Left renal cortex interstitium (tissue), 4 donors: ENCODE measurements at places on chromosomes 11 and 22. TPM values are rescaled to one million over a fixed set of nuclear protein-coding genes. Genes with fewer than 3 reads are reported as not detected.

DNA sequence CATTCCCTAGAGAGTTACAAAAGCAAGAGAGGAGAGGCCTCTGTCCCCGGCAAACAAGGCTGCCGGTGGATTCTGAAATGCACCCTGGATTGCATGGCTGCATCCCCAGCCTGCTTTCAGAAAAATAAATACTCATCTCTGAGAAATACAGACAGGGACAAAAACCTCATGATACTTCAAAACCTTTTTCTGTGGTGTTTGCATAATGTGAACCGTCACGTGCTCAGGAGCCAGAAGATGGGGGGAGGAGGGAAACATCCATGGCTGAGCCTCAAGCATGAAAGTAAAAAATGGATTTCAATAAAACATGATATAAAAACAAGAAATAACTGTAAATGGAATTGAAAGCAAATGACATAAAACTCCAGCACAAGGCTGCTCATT, 198.5 kb upstream of the NCAM1 start:
- no peak for DNase-seq

DNA sequence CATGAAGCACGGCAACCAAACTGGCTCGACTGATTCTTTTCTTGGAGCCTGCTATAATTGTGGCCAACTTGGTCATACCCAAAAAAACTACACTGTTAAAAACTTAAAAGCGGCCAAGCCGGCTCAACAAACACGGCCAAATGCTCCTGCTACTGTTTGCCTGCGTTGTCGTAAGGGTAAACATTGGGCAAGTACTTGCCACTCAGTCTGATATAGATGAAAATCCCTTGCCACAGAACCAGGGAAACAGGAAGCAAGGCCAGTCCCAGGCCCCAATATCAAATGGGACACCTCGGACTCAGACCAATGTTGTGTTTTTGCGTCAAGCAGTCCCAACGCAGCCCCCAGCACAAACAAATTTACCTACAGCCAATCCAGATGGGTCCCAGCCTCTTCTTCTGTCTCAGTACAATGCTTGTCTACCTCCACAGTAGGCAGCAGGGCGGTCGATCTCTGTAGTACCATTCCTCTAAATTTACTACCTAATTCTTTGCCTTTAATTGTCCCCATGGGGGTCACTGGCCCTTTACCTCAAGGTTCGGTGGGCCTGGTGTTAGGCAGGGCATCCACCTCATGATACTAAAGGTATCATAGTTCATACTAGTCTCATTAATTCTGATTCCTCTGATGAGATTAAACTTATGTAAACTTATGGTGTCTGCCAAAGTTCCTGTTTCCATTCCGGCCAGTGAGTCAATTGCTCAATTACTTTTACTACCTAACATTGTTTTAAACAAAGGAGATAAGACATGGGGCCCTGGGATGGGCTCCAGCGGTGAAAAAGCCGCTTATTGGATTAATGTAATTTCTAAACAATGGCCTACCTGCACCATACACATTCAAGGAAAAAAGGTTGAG, 3.7 kb upstream of the COMT start:
- no peak for DNase-seq

- DNase-seq: no peak
Observed at GRCh38 chr11:106986261-106986660, 32.0 kb downstream of the GUCY1A2 start.

DNA sequence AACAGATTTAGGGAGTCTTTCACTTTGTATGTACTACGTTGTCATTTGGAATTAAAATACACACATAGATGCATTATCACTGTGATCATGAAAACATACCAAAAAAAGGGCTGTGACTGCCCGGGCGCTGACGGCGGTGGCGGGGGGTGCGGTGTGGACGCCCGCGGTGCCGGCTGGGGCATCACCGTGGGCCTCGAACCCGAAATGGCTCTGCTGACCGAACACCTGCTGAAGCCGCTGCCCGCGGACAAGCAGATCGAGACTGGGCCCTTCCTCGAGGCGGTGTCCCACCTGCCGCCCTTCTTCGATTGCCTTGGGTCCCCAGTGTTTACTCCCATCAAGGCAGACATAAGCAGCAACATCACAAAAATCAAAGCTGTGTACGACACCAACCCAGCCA, 16.2 kb downstream of the MRGPRX4 start:
- no peak for DNase-seq

DNA sequence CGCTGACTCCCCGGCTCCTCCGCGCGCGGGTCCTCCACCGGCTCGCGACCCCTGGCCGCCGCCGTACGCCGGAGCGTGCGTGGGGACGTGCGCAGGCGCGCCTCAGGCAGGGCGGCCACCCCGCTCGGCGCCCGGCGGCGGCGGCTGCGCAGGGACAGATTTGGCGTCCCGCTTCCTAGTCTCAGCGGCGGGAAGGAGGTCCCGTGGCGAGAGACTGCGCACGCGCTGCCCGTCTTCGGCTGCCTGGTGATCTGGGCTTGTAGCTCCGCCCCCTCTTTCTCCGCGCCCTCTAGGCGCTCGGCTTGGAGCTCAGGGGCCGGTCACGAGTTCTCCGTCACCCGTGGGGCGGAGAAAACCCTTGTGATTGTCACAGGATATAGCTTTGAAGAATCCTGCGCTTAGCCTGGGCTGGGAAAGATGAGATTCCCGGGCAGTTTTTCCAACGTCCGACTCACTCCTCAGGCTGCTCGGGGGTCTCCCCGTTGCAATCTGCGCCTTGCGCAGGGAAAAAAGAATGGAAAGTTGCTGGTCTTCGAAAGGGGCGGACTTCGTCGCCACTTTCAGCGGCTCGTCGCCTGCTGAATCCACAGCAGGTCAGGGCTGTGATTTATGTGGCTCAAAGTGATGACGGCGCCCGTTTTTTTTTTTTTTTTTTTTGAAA, at the start of gene PATL1:
PATL1 (minus strand) TSS at position 88 of the 661 bp plus-strand sequence. CDS start 142 bp downstream, outside the sequence.
- peak; percentile 97 for DNase-seq

- no peak for DNase-seq
Observed at GRCh38 chr22:40000171-40000570, 5.4 kb downstream of the FAM83F start.

- no peak for DNase-seq
Observed at GRCh38 chr11:43908191-43908590, 27.6 kb downstream of the ALKBH3 start.

DNA sequence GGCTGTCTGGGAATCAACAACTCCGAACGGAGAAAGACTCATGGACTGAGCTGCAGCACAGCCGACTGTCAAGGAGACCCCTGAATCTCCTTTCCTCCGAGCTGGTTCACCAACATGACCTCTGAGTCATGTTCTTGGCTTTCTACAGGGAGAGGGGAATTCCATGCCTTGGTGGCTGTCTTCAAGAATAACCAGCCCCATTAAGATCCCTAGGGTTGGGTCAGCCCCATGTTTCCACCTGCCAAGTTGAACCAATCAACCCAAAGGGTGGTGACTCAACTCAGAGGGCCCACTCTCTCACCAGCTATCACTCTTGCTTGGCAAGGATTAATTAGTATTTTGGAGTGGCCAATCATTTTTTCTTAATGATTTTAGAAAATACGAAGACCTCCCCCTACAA, 28.3 kb upstream of the IGSF22 start:
- DNase-seq: no peak

GRCh38 chr11:122044086-122044485, 71.9 kb downstream of the BLID start:
- DNase-seq: no peak

DNA sequence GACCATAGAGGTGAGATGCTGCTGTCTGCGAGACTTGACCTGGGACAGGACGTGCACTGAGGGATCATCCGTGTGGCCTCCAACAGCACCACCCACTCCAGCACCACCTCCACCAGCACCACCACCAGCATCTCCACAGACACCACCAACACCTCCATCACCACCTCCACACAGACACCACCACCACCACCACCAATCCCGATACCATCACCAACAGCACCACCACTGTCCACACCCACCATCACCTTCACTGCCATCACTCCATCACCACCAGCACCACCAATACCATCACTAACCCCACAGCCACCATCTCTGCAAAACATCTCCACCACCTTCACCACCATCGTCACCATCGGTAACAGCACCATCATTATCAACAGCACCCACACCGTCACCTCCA, 26.6 kb upstream of the SLC22A12 start:
- DNase-seq: no peak

DNA sequence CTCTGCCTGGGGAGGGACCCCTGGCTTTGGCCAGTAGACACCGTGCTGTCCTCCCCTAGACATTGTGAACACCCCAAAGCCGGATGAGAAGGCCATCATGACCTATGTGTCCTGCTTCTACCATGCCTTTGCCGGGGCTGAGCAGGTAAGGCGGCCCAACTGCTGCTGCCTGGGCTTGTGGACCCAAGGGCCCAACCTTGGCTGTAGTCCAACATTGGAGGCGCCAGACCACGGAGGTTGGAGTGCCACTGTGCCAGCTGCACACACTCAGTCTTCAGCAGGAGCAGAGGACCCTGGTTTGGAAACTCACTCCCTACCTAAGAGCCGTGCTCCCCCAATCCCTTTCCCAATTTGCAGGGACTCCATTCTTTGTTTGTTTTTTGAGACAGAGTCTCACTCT, 9.4 kb downstream of the ACTN3 start:
- no peak for DNase-seq

GRCh38 chr11:19680829-19681368, 31.7 kb upstream of the NAV2 start:
- no peak for DNase-seq

- DNase-seq: no peak
Observed at GRCh38 chr11:73167363-73167954, 25.3 kb upstream of the FCHSD2 start.

- no peak for DNase-seq
Observed at GRCh38 chr22:40328546-40329456, 17.5 kb upstream of the ADSL start.

DNA sequence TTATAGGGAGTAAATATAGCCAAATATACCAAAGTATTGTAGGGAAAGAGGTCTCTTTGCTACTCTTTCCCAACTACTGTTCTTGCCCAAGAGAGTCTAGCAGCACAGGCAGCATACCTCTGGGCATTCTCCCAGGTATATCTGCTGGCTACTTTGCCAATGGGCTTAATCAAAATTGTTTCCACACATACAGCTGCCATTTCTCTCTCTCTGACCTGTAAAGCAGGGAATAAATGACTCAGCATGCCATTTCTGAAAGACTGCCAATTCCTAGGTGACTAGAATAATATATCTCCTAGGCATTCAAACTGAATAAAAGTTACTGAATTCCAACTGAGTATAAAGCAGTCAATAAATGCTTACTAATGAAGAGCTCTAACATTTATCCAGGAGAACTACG, 44.6 kb downstream of the RDX start:
- DNase-seq: no peak

DNA sequence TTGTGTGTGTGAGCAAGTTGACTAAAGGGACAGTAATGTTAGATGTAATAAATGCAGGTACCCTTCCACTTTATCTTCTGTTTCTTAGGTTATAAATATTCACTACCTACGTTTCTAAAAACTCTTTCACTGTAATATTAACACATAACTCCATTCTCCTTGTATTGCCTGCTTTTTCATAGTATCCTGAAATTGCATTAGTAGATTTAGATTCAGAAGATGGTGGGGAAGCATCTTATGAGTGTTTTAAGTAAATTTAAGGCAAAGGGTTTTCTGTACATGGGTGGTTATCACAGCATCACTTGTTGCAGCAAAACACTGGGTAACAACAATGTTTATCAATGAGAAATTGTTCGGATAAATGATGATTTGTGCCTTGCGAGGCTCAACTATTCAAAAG, 115.2 kb upstream of the VPREB1 start:
- no peak for DNase-seq

- no peak for DNase-seq
Observed at GRCh38 chr11:120043328-120043945, 94.5 kb downstream of the TRIM29 start.

DNA sequence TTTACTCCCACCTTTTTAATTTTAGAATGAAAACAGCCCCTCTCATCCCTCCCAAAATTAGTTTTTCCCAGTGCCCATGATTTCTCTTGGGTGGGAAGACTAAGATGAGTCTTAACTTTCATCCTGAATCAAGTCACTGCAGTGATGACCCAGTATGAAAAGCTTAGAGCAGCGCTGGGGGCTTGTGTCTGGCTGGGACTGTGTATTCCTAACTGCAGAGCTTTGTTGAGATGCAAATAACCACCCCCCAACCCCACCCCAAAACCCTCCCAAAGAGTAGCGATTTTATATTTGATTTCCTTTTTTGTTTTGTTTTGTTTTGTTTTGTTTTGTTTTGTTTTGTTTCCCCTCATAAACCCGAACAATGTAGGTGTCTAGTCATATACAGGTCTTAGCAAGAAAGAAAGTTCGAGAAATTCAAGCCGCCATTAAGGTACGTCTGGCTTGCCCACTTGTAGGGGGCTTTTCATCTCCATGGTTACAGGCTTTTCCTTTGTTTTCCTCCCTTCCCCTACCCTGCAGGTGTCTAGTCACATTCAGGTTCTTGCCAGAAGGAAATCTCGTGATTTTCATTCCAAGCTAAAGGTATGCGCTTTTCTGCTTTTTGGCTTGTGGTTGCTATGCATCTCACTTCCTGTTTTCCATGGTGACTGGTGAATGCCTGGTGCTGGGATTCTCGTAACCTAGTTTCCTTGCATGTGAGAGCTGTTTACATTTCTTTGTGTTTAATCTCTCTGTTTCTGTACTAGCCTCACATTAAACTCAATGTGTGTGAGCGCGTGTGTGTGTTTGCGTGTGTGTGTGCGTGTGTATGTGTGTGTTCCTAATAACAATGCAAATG, 144.6 kb upstream of the RASSF10 start:
- no peak for DNase-seq

DNA sequence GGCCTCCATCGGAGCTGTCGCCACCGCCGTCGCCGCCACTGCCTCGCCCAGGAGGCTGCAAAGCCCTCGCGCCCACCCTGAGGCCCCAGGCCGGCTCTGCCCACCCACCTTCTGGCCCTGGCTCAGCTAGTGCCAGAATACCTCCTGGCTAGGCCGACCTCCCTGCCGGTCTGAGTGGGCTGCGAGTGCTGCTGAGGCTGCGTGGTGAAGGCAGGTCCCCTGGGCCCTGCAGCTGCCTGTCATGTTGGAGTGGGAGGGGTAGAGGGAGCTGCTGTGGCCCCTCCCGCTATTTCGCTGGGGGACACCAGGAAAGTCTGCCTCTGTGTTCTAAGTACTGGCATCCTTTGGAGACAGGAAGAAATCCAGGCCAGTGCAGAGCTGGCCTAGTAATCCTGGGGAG, 34.2 kb downstream of the LRRC10B start:
- no peak for DNase-seq

GRCh38 chr11:12604557-12605153, 69.6 kb upstream of the TEAD1 start:
- DNase-seq: no peak

DNA sequence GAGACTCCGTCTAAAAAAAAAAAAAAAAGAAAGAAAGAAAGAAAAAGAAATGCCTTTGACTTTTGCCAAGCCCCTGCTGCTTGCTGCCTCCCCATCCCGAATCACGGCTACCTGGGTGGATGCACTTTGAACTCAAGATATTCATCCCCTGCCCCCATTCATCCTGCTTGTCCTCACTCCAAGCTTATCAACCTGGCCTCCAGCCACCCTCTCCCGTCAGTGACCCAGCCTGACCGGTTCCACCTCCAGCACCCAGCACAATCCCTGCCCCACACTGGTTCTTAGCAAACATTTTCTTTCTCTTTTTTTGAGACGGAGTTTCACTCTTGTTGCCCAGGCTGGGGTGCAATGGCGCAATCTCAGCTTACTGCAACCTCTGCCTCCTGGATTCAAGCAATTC, 44.4 kb downstream of the CYTH4 start:
- no peak for DNase-seq

- DNase-seq: no peak
Observed at GRCh38 chr11:1476940-1477736, 9.4 kb downstream of the MOB2 start.

CD3G gene
- polyA plus RNA-seq: 0.20 TPM

SLC37A2 gene
- 1.7 TPM for polyA plus RNA-seq

OR51V1 gene
- not detected for polyA plus RNA-seq

NAALAD2 gene
- polyA plus RNA-seq: 22.7 TPM

MPZL3 gene
- polyA plus RNA-seq: 4.2 TPM

C22orf23 gene
- 4.3 TPM for polyA plus RNA-seq

MYEOV gene
- 6.1 TPM for polyA plus RNA-seq

RFPL2 gene
- polyA plus RNA-seq: 0.56 TPM
